Stimulated activated CD8-positive, alpha-beta memory T cell treated with anti-CD3 and anti-CD28 coated beads, Interleukin-7, amount 100 ng/mL, for 1 hour (primary cell): ENCODE measurements at places on chromosomes 6 and 20.

DNA sequence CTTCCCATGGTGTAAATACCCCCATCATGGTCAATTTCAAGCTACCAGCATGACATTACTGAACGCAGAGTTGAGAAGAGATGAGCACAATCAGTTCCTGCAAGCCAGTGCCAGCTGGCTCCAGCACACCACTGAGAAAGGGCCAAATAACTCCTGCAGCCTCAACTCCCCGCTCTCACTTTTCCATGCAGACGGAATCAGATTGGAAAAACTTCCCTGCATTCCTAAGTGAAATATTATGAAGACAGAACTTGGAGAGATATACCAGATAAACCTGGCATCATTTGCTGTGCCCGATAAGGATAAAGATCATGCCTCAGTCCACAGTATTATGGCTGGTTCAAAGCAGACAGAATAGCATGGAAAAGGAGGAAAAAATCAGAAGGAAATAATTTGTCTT, 56.7 kb downstream of the FILIP1 start:
- DNase-seq = no peak

DNA sequence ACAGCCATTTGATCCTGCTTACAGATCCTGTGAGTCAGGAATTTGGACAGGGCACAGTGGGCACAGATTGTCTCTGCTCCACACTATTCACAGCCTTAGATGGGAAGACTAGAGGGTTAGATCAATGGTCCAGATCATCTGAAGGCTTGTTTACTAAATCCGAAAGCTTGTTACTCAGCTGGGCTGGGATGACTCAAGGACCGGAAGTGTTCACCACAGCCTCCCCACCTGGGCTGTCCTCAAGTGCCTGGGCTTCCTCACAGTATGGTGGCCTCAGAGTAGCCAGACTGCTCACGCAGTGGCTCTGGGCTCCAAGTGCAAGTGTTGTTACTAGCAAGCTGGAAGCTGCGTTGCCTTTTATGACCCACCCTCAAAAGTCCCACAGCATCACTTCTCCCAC, 75.4 kb upstream of the INSM1 start:
- DNase-seq = no peak

DNA sequence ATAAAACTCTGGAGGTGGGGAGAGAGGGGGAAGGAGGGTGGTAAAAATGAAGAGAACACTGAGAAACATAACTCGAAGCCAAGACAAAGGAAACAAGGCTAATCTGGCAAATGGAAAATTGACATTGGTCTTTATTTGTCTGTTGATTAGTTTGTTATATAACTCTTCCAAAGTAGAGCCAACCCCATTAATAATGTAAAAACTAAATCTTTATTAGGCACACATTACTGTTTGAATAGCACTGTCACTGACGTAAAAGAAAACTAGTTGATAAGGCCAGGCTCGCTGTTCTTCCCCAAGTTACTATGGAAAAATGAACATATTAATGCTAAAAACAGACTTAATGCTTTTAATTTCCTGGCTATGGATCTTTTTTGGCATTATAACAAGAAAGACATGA, 110.0 kb downstream of the MAP3K5 start:
- no peak for DNase-seq

- no peak for DNase-seq
Measured at GRCh38 chr6:85404564-85405174, 45.2 kb upstream of the NT5E start.

- no peak for DNase-seq
Measured at GRCh38 chr6:37491171-37491829, 8.4 kb downstream of the CCDC167 start.

DNA sequence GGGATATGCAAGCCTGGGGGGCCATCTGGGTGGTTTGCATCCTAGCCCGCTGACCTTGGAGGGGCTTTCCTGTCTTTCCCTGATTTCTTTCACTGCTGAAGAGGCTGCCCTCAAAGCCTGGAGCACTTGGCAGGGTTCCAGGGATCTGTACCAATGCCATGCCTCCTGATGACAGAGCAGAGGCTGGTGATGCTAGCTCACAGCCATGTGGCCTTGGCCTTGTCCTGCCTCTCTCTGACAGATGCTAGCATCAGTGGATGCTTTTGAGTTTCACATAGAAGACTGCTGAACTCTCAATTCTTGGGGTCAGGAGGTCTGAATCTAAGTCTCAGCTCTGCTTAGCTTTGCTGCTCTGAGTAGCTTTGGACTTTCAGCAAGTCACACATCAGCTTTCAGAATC, 21.9 kb upstream of the RREB1 start:
- DNase-seq = no peak

DNA sequence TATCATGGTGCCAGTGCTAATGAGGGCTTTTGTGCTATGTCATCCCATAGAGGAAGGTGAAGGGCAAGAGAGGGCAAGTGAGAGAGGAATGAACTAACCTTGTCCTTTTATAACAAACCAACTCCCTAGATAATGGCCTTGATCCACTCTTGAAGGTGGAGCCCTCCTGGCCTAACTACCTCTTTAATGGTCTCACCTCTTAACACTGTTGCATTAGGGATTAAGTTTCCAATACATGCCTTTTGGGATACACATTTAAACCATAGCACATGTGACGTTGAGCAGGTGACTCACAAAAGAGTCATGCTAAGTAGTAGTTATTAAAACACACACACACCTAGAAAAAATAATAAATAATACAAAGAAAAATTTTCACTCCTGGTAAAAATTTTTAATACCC, 36.9 kb downstream of the CCN2 start:
- DNase-seq = no peak

GRCh38 chr20:31833130-31833930, 12.1 kb downstream of the FOXS1 start:
- DNase-seq = peak; percentile 45

- DNase-seq = no peak
Measured at GRCh38 chr6:140440223-140440835, 1065.9 kb upstream of the CITED2 start.

DNA sequence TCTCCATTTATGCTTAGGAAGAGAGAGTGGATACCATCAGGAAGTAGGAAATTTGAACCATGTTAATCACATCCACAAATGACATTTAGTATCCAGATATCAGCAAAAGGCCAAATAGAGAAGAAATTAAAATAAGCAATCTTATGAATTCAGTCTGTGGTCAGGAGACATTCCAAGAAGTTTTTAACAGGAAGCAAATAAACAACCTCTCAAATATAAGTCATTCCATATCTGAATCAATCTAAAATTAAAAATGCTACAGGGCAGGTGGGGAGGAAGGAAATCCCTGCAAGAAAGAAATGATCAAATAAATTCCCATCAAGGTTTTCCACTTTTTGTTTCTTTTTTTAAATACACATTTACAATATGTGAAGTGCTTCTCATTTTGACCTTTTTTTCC, 520.6 kb downstream of the LMBRD1 start:
- no peak for DNase-seq

- no peak for DNase-seq
Measured at GRCh38 chr6:80932359-80932758, 820.1 kb downstream of the TENT5A start.

DNA sequence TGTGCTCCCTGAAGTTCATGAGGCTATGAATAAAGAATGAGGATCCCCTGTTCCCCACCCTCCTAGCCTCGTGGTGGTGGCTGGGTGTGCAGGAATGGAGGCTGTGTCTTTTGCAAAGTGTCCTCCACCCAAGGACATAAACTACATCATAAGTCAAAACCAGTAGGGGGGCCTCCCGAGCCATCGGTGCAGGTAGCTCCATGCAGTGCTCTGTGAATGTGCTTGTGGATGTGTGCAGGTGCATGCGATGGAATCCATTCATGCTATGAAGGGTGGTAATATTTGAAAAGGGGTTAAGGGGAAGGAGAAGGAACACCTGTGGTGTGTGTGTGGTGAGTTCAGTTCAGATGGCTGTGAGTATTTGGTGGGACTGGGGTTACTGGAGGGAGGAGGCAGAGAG, 197.3 kb downstream of the NRN1 start:
- DNase-seq = no peak

DNA sequence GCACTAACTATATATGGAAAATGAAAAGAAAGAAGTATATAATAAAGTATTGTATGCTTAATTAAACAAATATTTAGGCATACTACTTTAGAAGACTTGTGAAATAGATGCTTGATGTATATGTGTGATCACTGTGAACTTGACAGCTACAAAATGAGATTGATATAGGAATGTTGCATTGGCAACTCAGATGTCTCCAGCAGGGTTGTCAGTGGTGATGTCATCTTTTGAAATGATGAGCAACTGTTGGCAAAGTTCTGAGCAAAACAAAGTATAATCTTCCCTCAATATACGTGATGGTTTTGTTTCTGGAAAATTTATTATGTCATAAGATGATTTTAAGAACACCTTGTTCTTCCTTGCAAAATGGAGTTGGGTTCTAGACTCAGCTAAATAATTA, 133.8 kb downstream of the ARID1B start:
- no peak for DNase-seq

GRCh38 chr20:49447946-49448809, 34.3 kb downstream of the KCNB1 start:
- DNase-seq = no peak

DNA sequence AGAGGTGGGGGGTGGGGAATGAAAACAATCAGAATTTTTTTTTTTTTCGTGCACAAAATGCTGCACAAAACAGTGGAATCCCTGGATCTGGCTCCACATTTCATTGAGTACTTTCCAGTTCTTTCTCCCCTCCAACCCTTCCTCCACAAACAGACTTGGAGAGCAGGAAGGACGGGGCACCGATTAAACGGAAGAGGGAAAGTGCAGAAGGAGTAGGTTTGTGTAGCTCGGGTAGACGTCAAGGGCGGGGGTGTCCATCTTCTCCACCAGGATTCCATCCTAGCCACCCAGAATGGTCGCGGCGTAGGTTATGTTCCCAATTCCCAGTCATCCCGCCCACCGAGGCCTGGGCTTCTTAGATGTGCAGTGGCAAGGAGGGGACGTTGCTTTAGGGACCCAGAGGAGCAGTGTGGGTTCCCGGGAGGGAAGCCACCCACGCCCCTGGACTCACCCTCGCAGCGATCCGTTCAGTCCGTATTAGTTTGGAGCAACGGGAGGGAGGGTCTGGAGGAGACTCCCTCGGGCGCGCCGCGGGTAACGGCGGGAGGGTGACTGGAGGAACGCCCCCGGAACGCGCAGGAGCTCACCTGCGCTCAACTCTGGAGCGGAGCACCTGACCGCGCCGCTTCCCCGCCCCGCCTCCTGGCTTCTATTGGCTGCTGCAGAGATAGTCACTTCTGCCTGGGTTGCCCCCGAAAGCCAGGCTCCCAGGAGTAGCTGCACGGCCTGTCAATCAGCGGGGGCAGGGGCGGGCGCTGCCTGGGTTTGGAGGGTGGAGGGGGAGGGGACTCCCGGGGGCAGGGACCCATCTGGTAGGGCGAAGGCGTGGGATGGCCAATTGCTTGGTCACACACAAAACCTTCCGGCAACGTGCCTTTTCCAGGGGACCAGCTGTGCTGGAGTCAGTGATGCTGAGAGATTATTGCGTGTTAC, at the start of gene ENPP5:
ENPP5 (minus strand) TSS at position 624 of the 933 bp plus-strand sequence. CDS start 2,718 bp downstream, outside the sequence.
- DNase-seq = peak; percentile 55

DNA sequence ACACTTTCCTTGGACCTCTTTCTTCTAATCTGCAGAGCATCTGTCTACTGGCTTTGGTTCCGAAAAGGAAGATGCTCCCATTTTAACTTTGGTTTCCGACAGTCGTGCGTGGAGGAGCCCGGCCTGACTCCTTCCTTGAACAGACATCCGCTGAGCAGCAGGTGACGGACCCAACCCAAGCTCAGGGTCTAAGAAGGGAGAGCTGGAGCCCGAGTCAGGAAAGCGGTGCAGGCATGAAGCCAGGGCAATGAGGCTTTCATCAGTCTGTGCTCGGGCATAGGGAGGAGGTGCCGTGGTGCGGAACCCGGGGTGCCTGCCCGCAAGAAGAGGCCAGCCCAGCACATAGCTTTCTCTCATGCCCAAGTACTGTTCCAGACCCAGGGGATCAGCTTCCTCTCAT, 109.4 kb downstream of the CDH4 start:
- no peak for DNase-seq

GRCh38 chr20:5191829-5192569, 65.2 kb downstream of the CDS2 start:
- no peak for DNase-seq

DNA sequence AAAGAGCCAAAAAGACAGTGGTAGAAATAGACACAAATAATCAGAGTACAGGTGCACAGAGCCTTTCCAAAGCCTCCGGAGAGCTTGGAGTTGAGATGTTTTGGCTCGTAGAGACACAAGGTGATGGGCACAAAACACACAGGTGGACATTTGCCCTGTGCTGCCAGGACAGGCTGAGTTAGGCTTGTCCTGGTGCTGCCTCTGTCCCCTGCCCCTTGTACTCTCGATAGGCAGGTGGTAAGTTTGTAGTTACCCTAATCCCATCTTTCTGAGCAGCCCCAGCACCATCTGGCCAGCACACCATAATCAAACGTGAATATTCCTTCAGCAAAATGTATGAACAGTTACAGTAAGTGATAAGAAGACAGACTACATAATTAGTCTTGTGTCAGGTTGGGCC, 95.5 kb downstream of the FOXC1 start:
- DNase-seq = no peak

GRCh38 chr6:69663215-69663614, 133.6 kb downstream of the LMBRD1 start:
- DNase-seq = no peak

- no peak for DNase-seq
Measured at GRCh38 chr6:24524805-24525204, 30.0 kb downstream of the ALDH5A1 start.

GRCh38 chr6:143752459-143752858, 74.7 kb downstream of the PHACTR2 start:
- DNase-seq = no peak

DNA sequence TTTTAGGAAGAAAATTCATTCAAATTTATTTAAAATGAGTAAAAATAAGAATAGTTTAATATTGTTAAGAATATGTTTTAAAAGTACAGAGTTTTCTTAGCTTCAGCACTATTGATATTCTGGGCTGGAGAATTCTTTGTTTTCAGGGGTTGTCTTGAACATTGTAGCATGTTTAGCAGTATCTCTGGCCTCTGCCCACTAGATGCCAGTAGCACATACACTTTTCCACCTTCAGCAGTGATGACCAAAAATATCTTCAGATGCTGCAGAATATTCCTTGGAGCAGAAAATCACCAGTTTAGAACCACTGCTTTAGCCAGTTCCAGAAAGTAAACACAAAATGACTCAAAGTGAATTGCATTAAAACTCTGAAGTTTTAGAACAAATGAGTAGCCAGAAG, 19.4 kb upstream of the SDHAF4 start:
- no peak for DNase-seq

DNA sequence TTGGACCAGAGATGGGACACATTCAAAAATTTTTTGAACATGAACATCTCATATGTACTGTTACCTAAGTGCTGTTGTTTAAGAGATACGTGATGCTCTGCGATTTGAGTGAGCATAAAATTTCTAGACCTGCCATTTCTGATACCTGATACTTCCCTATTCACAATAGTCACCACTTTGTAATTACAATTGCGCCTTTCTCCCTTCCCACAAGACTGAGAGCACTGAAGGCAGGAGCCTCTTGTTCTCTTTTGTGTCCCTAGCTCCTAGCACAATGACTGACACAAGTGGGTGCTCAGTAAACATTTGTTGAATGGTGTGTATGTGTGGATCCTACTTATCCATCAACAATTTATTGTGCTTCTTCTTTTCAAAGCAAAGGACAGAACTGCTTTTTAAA, 92.8 kb upstream of the TMEM30A start:
- no peak for DNase-seq

- DNase-seq = no peak
Measured at GRCh38 chr6:127518191-127518709, 885 bp downstream of the MTCL3 start.
